Panc1 (cell line): ENCODE measurements at places on chromosomes 16 and 17.

GRCh38 chr17:2892305-2892971 is 96.2 kb downstream of the RAP1GAP2 start:
- DNase-seq = peak; percentile 91

GRCh38 chr17:70414300-70414699 is 245.0 kb downstream of the KCNJ2 start:
- DNase-seq = no peak

GRCh38 chr17:488993-489757 is 136.6 kb upstream of the RPH3AL start:
- peak; percentile 62 for DNase-seq

GRCh38 chr16:47858333-47858982 is 297.3 kb downstream of the ABCC12 start:
- no peak for DNase-seq

DNA sequence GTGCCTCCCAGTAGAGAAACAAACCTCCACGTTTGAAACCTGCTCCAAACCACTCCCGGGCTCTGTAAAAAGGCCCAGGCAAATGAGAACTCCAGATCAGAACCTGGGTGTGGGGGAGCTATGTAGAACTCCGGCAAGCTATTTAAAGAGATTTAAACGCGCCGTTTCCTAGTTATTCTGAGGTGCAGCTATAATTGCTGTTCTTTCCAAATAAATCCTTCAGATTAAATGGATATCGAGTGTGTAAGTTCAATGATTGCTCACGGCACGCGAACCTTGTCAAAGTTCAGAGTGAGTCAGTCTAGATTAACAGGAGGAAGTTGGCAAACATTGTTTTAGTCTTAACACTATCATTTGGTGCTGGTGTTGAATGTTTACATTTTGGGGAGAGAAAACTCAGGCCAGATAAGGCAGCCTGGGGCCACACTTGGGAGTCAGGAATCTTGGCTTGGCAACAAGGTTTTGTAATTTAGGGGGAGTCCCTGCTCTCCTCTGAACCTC is 92.9 kb upstream of the SALL1 start:
- no peak for DNase-seq

- no peak for DNase-seq
Observed at GRCh38 chr17:45847101-45847500, 2.4 kb downstream of the SPPL2C start.

DNA sequence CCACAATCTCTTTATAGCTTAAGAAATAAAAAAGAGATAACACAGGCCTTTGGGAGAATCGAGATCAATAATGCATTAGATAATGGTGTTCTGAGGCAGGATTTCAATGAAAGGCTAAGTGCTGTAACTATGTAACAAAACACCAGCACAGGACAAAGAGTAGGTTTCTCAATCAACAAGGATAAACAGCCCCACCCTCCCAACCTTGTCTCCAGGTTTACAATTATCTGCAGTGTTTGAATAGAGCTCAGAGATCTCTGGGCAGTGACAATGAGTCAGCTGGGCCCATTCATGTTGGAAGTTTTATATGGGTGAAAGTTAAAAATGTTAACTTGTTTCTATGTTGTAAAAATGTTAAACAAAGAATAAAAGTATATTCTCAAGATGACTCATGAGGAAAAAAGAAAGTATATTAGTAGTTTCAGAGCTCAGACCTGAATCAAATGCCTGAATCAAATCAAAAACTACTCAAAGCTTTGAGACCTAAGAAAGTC is 17.0 kb upstream of the KRT20 start:
- no peak for DNase-seq

- no peak for DNase-seq
Observed at GRCh38 chr17:21453144-21453898, 77.2 kb downstream of the KCNJ12 start.
